ENCODE measurements at places on chromosomes 6 and 20. TPM values are rescaled to one million over a fixed set of nuclear protein-coding genes. Genes with fewer than 3 reads are reported as not detected.

PREP gene
- total RNA-seq: 35.0 TPM

C20orf141 gene
- not detected for total RNA-seq

GGTLC1 gene
- total RNA-seq: not detected

TULP1 gene
- total RNA-seq: 0.39 TPM

WFDC2 gene
- 0.39 TPM for total RNA-seq

SAPCD1 gene
- 3.9 TPM for total RNA-seq

KCNS1 gene
- 0.49 TPM for total RNA-seq

NOP56 gene
- 98.3 TPM for total RNA-seq

TNFRSF6B gene
- total RNA-seq: 3.4 TPM

TCP11 gene
- 0.30 TPM for total RNA-seq

GUCA1A gene
- 0.20 TPM for total RNA-seq

NMBR gene
- total RNA-seq: not detected

SPTLC3 gene
- 32.3 TPM for total RNA-seq

VWA7 gene
- total RNA-seq: 0.99 TPM

JPH2 gene
- total RNA-seq: 11.3 TPM

HCK gene
- total RNA-seq: 11.5 TPM

MATN4 gene
- 0.99 TPM for total RNA-seq

ULBP3 gene
- total RNA-seq: 3.9 TPM

PTK6 gene
- 3.8 TPM for total RNA-seq

PPP1R3G gene
- 1.8 TPM for total RNA-seq

MAS1 gene
- total RNA-seq: under 0.01 TPM

BMP2 gene
- total RNA-seq: 13.8 TPM

GPSM3 gene
- 4.1 TPM for total RNA-seq

CBLN4 gene
- 0.10 TPM for total RNA-seq

SOBP gene
- 5.9 TPM for total RNA-seq

SNAP25 gene
- total RNA-seq: 3.5 TPM

Measured in skin of body (tissue), 3 donors.